AG10803 (cell line): ENCODE measurements at places on chromosomes 6 and 20.

GRCh38 chr6:145081677-145082076, 653.6 kb downstream of the EPM2A start:
- no peak for DNase-seq

DNA sequence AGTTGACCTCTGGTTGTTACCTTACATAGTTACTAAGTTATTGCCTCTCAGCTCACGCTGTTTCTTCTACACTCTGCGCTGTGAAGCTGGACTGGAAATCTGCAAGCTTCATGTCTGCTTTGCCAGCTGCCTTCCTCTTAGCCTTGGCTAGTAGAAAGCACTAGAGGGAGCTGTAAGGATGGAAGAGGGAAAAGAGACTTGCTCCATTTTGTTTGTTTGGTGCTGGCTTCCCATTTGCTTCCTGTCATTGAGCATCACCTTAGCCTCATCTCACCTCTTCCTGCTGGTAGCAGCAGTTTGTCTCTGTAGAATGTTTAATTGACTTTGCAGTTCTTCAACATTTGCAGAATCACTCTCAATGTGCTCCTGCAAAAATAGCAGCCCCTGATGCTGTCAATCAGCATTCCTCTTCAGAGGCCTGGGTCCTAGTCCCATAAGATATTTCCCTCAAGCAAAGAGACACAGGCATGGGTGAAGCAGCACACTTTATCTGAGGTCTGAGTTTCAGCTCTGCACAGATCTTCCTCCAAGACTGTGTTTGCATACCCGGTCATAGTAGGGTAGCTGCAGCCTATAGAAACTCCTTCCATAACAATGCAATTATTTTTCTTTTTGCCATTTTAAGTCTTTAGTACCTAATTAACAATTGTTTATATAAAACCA, 302.2 kb upstream of the EPHA7 start:
- no peak for DNase-seq

DNA sequence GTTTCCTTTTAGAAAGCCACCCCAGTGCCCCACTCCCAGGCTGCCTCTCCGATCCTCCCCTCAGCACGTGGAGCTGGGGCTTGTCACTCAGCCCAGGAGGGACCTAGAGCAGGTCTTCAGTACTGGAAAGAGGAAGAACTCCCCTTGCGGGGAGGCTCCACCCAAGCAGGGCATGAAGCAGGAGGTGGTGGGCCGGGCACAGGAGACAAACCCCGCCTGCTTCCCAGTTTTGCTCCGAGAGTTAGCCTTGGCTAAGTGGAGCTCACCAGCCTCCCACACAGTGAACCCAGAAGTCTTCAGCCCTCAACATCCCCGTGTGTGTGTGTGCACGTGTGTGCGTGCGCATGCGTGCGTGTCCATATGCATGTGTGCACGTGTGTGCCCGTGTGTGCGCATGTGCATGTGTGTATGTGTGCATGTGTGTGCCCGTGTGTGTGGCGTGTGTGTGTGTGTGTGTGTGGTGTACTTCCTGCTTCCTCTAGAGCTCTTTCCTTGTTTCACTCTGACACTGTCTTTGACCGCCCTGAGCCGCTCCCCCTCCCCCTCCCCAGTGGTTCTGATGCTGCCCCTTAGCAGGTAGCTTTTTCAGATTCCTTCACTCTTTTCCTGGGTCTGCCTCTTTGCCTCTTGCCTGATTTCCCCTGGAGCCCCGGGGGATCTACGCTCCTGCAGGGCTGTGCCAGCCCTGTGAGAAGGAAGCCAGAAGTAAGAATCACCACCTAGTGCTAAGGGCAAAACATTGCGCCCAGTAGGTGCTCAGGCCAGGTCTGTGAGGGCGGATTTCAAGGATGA, 239.8 kb downstream of the CDC5L start:
- no peak for DNase-seq

DNA sequence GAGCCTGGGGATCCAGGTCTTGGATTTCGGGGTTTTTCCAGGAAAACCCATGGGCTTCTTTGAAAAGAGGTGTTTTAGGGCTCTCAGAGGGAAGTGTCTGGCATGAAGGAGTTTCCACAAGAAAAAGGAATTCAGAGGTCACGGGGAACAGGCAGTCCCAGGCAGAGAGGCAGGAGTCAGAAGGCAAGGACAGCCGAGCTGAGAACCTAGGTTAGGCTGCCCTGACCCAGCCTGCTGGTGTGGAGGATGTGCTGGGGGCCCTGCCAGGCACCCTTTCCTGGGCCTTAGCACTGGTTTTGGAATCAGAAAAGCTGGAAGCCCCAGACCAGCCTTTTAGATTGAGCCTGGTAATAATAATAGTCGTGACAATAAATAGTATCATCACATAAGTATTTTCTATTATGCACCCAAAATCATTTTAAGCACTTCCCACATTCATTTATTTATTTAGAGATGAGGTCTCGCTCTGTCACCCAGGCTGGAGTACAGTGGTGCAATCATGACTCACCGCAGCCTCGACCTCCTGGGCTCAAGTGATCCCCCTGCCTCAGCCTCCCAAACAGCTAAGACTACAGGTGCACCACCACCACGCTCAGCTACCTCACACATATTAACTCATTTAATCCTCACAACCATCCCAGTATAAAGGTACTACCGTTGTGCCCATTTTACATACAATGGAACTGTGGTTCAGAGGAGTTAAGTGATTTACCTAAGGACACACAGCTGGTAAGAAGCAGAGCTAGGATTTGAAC, 19.9 kb downstream of the TGM2 start:
- DNase-seq: peak; percentile 39

DNA sequence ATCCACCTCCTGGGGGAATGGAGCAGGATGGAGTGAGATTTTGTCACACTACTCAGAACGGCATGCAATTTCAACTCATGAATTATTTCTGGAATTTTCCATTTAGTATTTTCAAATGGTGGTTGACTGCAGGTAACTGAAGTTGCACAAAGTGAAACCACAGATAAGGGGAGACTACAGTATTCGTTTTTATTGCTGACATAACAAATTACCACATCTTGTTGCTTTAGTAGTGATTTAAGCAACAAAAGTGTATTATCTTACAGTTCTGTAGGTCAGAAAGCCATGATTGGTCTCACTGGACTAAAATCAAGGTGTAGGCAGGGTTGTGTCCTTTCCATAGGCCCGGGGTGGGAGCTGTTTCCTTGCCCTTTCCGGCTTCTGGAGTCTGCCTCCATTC, 133.4 kb upstream of the B3GAT2 start:
- no peak for DNase-seq

DNA sequence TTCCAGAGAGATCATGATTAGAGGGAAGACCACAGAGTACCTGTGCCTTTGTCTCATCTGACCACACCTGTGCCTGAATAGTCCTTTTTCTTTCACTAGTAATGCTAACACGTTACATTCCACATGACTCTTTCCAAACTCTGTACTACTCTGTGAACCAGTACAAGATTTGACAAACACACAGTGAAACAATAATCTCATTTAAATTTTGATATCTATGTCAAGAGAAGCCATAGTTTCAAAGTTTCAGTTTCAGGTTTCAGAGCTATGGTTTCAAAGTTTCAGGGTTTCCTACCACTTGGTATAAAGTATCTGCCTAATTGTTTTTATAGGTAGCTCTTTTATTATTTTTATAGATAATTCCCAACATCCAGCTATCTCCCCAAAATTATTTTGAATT, 62.0 kb upstream of the PHACTR2 start:
- DNase-seq: no peak

GRCh38 chr20:23794841-23795240, 31.7 kb downstream of the CST2 start:
- DNase-seq: no peak

DNA sequence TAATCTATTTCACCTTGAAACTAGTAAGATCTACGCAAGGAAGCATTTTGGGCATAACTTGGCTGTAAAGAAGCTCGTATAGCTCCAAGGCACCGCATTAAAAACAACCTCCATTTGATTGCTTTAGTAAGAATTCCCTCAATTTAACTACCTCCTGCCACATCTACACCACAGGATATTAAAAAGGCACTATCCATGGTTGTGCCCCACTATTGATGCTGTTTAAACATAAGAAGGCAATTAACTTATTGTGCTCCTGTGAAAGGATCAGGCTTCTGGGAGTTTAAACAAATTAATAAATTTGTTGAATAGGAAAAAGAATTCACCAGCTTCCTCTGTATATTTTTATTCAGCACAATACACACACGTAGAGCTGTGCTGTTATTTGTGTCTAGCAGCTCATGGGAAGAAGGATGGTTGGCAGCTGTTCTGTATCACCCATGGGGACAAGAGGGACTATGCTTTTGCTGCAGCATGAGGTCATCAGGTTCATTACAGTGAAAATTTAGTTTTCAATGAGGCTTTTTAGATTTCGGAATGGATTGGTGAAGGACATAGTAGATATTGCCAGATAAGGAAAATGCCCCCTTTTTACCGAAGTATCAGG, 513.3 kb downstream of the HAO1 start:
- no peak for DNase-seq

GRCh38 chr6:93894521-93894920, 475.2 kb upstream of the EPHA7 start:
- no peak for DNase-seq

DNA sequence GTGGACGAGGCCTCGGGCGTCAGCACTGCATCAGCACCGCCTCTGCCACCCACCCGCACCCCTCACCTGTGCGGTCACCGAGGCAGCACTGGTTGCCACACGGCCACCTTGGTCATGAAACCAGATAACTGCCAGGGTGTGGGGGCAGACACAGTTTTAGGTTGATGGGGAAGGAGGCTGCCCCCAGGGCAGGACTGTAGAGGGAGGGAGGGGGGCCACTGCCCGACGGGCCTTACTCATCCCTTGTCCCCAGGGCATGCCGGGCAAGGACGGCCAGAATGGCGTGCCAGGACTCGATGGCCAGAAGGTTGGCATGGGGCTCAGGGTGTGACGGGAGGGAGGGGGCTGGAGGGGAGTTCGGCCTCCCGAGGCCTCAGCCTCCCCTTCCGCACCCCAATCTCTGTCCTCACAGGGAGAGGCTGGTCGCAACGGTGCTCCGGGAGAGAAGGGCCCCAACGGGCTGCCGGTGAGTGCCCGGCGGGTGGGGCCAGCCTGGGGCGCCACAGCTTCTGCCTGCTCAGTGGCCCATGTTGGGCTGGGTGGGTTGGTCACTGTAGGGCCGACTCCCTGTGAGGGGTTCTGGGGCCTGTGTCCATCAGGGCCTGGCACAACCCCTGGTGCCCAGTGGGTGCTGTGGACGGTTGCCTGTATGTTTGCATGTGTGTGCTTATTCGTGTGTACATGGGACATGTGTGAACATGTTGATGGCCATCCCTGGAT, 11.8 kb downstream of the COL9A3 start:
- DNase-seq: no peak

DNA sequence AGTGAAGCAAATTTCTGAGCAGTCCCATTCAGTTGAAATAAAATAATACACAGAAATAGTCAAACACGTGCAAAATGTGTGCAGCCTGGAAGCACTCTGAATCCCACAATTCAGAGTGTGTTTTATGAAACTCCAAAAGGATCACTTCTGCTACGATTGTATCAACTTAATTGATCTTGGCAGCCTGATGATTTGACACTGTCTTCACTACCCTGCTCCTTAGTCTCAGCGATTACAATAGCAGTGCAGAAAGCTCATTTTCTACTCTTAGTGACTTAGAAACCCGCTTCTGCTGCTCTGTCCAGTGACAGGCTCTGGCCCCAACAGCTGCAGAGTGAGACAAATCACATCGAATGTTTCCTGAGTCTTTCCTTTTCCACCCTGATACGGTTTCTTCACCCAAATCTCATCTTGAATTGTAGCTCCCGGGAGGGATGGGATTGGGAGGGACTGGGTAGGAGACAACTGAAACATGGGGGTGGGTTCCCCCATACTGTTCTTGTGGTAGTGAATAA, 16.2 kb upstream of the EMILIN3 start:
- DNase-seq: no peak

DNA sequence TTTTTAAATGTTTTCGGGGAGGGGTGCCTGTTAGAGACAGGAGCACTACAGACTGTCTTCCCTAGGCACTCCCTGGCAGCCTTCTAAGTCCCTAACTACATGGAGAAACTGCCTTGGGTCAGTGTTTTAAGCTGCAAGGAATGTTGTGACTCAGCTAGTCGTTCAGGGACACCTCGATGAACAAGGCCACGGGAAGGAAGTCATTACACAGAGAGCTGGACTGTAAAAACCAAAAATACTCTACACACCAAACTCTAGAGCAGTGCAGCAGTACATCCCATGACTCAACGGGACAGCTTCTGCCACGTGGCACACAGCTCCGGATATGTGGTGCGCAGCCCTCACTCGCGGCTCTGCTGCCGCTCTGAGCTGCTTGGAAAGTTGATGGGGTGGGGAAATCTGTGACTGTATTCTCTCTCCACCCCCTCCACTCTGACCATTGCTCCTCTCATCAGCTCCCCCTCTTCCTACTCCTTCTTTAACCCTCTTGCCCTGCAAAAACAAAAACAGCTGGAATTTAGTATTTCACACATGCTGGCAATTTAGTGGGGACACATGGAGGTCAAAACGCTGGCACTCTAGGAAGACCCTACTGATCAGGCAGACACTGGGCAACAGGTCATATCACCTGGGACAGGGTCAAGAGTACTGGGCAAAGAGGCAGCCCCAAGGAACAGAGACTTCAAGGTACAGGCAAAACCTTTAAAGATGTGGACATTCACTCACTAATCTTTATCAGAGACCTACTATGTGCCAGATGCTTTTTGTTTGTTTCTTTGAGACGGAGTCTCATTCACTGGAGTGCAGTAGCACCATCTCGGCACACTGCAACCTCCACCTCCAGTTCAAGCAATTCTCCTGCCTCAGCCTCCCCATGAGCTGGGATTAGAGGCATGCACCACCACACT, 10.9 kb upstream of the LPIN3 start:
- DNase-seq: peak; percentile 99

DNA sequence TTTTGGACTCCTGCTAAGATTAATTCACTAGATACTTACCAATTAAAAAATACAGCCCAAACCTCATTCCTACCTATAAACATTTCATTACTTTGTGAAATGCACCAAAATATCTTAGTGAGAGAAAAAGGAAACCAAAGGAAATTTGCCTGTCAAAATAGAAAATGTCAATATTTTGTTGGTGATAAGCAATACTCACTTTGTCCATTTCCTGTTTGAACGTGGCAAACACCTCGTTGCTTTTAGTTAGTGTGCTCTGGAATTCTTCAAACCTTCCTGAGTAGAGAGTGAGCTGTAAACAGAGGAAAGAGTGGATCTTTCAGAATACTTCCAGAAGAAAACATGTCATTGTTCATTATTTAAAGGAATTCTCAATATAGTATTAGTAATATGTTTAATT, 44.2 kb downstream of the TXLNB start:
- no peak for DNase-seq

- no peak for DNase-seq
Measured at GRCh38 chr20:20207872-20208271, 155.5 kb downstream of the CFAP61 start.

- DNase-seq: no peak
Measured at GRCh38 chr6:87827346-87827745, 125.3 kb upstream of the AKIRIN2 start.

DNA sequence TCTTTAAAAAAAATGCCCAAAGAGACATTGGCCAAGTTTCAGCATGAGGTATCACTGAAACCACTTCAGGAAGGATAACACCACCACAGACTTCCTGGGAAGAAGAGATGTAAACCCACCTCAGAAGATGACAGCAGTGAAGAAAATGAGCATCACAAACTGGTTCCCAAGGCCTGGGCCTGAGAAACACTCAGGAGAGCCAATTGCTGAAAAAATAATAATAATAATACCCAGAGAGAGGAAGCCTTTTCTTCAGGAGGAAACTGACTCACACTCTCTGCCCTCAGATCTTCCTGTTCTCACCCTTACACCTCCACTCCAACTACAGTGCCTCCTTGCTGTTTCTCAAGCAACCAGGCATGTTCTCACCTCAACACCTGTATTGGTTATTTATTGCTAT, 68.1 kb upstream of the MAFB start:
- DNase-seq: no peak

GRCh38 chr6:134689641-134690040, 260.3 kb downstream of the ALDH8A1 start:
- no peak for DNase-seq

GRCh38 chr20:3166338-3166912, 6.8 kb upstream of the FASTKD5 start:
- no peak for DNase-seq
